EH (cell line): ENCODE measurements at places on chromosomes 5 and 9.

DNA sequence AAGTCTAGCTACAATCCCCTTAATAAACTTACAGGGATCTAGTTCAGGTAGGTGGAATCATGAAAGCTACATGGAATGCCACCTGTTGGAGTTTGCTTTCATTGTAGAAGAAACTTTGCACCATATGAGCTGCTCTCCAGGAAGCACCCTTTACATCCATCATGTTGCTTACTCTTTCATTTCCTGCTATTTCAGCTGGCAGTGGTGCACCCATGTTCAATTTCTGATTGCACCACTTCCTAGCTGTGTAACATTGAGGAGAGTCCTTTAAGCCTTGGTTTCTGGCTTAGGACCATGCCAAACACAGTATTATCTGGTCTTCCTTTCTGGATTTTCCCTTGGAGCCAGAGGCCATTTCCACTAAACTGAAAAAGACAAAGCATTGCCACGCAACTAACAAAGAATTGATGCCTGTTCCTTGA lies 123.3 kb upstream of the SLC12A2 start:
- DNase-seq, result no peak

DNA sequence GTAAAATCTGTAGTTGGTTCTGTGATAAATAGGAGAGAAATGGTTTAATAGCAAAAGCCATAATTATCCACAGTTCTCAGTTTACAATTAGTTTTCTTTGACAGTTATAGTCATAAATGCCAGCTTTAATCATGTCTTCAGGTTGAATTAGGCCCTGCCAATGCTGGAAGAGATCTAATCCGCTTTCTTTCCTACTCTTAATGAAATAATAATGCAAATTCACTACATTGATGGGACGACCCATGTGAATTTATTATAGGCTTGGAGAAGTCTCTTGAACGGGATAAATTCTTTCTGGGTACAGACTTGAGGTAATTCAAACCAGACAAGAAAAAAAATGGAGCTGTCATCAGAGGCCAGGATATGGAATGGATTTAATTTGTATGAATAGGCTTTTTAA lies 950.4 kb downstream of the EFNA5 start:
- DNase-seq, result no peak

GRCh38 chr9:3478549-3478953 lies 47.2 kb downstream of the RFX3 start:
- peak; percentile 67 for DNase-seq

GRCh38 chr9:76756941-76757673 lies 7.1 kb upstream of the PCA3 start:
- no peak for DNase-seq

DNA sequence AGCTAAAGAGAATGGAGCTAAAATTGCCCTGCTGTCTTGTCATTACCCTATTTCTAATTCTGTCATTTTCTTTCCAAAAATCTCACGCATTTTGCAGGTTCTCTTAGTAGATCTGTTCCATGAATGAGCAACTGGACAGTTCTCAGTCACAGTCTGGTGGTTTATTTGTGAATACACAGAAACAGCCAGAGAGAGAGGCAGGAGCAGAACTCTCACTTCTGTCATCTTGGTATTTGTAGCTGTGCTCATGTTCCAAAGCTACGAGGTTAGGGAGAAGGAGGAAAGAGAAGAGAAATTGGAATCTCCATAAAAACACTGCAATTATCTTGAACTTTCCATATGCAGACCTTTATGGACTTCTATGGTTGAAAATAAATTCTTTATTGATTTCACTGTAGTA lies 118.0 kb upstream of the OR13F1 start:
- no peak for DNase-seq

- DNase-seq, result peak; percentile 68
Measured at GRCh38 chr5:150394131-150394530, 18.6 kb downstream of the CD74 start.

GRCh38 chr9:505741-506059 lies 291.0 kb downstream of the DOCK8 start:
- DNase-seq, result no peak

DNA sequence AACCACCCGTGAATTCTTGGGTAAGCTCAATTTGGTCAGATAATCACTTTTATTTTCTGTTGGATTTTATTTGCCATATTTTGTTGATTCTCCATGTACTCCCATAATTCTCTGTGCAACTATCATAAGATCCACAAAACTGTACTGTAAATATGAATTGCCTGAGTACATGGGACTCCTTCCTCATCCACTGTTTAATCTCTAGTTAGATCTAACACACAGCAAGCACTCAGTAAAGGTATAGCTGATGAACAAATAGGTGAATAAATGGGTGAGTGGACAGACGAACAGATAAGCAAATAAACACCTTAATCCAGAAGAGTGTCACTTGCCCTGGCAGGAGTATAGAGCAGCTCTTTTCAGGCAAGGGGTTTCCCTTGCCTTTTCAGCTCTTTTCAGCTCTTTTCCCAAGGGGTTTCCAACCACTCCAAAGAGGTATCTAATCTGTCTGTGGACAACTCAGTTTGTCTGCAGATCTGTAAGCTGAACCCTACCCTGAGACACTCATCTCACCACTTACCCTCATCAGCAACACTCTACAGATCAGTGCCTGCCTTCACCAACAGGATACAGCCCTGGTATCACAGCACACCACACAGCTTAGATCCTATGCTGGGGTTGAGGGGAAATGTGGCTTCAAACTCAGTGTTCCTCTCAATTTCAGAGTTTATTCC lies 51.2 kb downstream of the SIL1 start:
- DNase-seq, result no peak

DNA sequence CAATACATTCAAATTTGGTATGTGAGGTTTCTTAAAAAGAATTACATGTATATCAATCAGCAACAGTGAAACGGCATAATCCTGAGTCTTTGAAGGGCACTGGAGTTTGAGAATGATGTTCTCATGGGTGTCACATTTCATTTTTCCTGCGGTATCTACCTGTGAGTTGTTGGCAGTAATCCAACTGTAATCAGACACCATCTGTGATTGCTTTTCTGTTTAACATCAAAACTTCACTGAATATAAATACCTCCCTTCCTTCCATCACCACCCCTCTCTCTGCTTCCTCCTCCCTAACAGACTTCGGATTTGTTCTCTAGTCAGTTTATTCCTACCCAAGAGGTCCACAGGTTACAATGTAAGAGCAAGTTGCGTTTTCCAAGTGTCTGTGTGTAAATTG lies 275.2 kb upstream of the PCSK5 start:
- DNase-seq, result no peak
